Pulmonary artery endothelial cell (primary cell): ENCODE measurements at places on chromosomes 3 and 15.
A peak's percentile ranks its signal among the peaks of the same experiment; 100 is the strongest.

DNA sequence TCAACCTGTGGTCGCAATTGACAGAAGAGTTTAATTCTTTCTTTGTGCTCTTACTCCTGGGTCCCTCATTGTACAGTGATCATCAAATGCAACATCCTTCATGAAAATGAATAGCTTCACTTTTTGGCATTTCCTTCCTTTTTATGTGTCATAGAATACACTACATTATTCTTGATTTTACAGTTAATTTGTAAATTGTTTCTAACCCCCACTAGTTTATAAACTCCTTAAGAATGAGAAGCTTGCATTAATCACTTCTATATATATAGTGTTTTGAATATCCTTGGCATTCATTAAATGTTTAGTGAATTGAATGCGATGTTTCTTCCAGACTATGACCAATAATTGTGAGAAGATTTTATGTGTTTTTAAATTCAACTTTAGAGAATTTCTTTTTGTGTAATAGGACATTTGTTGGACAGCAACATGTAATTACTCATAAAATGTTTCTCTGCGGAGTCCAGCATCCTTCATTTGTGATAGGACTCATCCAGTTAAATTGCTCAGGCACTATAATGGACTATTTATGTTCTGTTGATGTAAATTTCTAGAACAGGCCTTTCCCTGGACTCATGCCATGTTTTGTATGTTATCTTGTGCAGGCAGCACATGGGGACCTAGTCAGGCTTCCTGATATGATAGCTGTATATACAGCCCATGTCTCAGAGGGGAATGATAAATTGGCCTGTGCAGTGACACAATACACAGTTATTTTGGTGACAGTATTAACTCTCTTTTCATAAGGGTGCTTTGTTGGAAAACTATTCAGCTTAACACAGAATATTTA is 51.3 kb downstream of the MBNL1 start:
- peak; percentile 93 for DNase-seq

- DNase-seq: no peak
These were observed 83.1 kb downstream of the DIPK2A start for GRCh38 chr3:144054766-144055165.

DNA sequence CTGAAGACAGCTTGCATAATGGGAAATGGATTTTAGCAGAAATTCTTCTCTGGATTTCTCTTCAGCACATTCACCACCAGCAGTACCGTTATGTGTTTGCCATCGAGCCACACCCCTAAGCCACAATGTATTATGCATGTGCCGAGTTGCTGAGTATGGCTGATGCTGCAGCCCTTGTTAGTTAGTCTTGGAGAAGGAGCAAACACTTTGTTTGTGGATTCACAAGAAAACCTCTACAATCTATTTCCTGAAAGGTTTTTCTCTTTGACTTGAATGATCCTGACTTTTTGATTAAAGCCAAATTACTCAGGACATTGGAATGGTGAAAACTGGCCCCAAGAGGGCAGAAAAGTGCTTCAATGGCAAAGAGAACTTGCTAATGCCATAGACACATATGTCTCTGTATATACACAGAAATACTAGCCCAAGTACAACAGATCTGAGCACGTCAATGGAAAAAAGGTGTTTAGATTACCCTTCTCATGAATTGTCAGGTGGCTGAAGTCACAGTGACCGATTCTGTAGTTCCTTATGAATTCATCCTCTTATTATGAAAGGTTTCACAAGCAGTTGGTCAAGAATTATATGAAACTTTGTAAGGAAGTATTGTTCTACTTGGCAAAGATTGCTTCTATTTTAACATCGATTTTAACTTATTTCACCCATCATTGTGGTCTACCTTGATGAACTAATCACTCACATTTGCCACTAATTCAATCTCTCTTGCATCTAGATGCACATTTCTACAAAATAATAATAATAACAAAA is 103.0 kb downstream of the P3H2 start:
- DNase-seq: peak; percentile 39

GRCh38 chr3:13163848-13164382 is 90.7 kb upstream of the IQSEC1 start:
- DNase-seq: no peak

DNA sequence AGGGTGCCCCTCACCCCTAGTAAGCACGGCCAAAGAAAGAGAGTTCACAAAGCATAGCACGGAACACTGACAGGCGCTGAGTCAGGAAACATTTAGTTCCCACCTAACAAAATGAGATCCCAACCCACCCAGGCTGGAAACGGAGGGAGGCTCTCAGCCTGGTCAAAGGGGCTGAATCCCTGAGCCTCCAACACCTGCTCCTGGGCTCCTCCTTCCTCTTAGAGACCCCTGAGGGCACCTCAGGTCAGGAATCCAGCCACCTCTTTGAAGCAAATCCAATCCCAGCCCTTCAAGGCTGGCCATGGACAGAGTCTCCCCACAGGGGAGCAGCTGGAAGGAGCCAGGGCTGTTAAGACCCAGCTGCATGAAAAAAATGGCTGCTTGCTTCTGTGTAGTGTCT is 154.4 kb upstream of the HES1 start:
- DNase-seq: no peak
